ENCODE measurements at places on chromosomes 6 and 20.

DNA sequence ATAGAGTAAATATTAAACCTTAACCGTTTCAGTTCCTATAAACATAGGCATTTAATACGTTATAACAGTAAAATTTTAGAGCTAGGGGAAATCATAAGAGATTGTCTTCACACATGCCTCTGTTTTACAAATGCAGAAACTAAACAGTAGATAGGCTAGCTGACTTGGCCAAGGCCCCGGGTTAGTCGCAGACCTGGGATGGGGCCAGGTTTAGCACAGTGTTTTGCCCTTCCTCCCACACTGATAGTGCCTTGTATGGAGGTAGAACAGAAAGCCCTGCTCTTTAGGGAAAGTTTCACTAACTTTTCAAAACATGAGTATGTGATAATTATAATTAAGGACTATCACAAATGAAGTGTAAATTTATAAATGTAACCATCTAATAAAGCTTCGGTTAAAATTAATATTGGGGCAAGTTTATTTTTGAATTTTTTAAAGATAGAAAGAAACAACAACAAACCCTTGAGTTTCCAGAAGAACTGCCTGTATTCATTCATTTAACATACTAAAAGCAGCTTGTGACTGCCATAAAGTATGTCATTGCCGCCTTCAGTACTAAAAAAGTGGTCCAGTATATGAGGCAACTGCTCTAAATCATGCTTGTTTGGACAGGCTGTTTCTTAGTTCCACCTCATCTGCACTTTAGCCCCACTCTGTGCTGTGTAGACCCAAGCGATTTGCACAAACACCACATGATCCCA is 62.5 kb upstream of the LOC128125822 start:
- no peak for DNase-seq

GRCh38 chr20:62237514-62237800 is 864 bp upstream of the OSBPL2 start:
- no peak for DNase-seq

GRCh38 chr6:111844921-111845320 is 28.3 kb downstream of the FYN start:
- no peak for DNase-seq

- DNase-seq, result no peak
Measured at GRCh38 chr6:31355583-31355948, 1.4 kb downstream of the HLA-B start.

DNA sequence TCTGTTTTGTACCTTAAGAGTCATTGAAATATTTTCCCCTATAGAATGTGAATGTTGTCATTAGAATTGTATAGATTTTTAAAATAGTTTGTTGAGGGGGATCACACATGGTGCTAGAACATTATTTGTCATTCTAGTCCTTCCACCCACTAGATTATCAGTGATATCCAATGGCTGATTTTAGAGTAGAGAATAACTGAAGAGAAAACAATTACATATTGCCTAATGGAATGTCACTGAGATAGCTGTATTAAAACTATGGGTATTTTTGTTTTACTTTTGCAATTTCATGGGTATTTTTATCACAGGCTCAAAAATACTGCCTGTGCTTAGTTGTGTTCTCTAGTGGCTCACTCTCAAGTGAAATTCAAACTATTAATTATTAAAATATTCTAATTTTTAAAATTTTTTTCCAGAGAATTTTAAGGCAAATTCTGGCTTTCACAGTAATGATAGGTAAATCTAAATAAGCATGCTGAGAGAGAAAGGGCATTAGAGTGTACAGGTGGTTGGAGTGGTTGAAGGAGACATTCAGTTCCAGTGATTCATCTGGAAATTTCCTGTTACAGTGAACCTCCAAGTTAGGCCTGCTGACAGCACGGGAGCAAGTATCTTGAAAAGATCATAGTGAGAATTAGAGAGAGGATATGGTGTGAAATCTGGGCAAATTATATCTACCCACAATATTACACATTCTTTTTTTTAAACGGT is 399.6 kb downstream of the NKAIN2 start:
- no peak for DNase-seq

GRCh38 chr6:48315051-48315719 is 204.2 kb upstream of the PTCHD4 start:
- no peak for DNase-seq

DNA sequence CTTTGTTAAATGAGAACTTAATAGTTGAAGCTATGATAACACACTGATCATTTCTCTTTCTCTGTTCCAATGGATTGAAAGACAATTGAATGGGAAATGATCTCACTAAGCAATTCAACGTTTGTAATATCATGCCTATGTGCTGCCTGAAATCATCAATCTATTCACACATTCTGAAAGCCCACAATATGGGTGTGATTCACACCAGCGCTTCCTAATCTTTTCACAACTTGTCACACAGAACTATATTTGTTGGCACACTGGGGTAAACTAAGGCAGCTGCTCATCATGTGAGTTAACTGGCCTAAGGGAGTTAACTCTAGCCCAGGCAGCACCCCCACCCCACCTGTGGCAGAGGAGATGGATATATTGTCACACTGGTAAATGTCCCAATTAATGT is 37.1 kb upstream of the UTRN start:
- no peak for DNase-seq

DNA sequence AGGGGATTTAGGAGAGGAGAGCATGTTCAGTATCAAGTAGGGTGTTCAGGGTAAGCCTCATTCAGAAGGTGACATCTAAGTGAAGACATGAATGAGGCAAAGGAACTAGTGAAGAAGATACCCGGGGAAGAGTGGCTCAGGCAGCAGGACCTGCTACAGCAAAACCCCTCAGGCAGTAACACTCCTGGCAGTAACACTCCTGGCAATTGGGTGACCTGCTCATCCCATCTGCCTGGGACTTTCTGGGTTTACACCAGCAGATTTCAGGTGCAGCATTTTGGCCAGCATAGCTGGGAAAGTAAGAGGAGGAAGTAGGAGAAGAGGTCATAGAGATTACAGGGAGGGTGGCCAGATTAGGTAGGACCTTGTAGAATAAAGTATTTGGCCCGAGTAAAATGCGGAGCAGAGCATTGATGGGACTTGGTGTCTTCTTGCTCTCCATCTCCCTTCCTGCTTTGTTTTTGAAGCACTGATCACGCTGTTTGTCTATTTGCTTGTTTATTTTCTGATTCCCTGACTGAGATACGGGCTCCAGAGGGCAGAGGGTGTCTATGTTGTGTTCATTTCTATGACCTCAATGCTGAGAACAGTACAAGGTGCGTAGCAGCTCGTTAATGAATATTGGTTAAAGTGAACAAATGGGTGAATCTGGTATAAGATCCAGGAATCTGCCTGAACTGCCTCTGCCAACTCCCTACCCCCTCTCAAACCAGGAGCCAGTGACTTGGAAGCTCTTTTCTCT is 88.3 kb downstream of the IYD start:
- DNase-seq, result no peak

DNA sequence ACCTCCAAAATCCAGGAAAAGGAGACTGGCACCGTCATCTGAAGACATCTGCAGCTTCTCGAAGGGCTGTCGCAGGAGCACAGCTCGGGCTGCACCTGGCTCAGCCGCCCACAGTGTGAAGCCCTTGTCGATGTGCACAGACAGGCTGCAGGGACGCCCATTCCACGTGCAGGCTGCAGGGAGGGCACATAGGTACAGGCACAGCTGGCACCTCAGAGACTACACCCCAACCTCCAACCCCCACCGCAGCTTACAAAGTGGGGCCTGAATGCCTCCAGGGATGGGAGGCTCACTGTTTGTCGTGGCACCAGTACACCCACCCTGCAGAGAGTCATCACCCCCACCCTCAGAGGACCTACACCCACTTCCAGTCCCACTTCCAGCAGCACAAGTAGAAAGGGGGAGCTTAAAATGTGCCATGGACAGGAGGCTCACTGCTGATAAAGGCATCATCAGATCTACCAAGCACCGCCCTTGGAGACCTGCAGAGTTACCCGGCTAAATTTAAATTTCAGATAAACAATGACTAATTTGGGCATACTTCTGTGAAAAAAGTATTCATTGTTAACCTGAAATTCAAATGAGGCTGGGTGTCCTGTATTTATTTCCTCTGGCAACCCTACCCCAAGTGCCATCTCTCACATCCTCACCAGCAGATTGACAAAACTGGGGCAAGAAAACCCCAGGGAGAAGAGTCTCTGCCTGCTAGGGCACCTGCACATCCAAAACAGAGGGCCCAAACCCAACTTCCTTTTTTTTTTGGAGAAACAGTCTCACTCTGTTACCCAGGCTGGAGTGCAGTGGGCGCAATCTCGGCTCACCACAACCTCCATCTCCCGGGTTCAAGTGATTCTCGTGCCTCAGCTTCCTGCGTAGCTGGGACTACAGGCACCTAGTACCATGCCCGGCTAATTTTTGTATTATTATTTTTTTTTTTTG is 7.7 kb upstream of the CDK5RAP1 start:
- no peak for DNase-seq

DNA sequence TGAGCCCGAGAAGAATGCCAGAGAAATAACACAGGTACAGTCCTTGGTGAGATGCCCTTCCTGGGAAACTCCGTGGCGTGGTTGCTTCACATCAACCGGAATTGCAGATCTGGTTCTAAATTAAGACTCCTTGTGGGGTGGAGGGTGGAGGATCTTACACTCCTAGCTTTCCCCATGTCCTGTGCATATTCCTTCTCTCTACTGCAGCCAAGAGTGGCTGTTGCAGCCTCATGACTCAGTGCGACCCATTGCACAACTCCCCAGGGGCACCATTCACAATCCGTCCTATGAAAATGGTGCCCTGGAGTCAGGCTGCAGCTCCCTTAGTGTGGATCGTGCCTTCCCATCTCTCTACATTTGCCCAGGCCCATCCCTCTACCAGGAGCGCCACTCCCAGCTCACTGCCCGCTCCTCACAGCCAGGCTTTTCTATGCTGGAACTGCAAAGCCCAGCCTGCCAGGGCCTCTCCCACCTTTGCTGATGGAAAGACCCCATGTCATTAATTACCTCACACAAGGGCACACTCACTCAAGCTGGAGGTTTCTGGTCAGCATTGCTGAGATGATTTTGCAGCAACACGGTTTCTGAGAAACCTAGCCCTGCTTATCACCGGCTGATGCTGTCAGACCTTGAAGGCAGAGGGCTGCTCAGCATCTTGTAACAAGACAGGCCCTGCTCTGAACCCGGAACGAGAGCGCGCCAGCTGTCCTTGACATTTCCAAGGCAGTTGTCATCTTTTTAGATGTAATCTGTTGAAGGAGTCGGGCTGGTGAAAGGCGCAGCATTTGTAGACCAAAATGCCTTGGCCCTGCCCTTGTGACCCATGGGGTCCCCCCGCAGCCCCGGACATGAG is 39.7 kb downstream of the SIRPA start:
- DNase-seq, result no peak

- DNase-seq, result no peak
Measured at GRCh38 chr6:97151601-97152000, 131.4 kb downstream of the MMS22L start.

DNA sequence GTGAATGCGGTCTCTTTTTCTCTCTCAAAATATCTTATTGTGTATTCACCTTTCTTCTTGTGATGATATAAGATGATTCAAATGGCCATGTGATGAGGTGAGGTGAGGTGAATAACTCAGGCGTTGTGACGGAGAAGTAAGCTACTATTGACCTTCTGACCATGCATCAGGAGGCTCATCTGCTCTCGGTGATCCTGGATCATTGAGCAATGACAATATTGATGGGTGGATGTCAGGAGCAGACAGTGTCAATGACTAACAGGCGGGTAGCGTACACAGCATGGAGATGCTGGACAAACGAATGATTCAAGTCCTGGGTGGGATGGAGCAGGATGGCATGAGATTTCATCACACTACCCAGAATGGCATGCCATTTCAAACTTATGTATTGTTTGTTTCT is 119.6 kb downstream of the PXDC1 start:
- no peak for DNase-seq

GRCh38 chr6:7258231-7258763 is 54.7 kb downstream of the SSR1 start:
- DNase-seq, result no peak

DNA sequence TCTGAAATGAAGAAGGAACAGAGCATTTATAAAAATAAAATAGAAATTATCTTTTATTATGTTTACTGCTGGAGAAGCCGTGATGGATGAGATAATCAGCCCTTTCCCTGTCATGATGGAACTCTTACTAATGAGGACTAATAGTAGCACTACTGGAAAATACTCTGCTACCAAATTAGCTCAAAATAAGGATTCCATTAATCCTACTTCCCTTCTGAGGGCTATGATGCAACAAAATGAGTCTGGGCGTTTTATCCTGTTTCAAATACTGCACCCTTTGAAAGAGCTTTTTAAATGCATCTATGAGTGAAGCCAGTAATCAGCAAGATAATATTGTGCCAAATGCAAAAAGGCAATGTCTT is 59.3 kb upstream of the CARMIL1 start:
- no peak for DNase-seq

GRCh38 chr6:3825851-3826581 is 23.2 kb upstream of the FAM50B start:
- peak; percentile 98 for DNase-seq

DNA sequence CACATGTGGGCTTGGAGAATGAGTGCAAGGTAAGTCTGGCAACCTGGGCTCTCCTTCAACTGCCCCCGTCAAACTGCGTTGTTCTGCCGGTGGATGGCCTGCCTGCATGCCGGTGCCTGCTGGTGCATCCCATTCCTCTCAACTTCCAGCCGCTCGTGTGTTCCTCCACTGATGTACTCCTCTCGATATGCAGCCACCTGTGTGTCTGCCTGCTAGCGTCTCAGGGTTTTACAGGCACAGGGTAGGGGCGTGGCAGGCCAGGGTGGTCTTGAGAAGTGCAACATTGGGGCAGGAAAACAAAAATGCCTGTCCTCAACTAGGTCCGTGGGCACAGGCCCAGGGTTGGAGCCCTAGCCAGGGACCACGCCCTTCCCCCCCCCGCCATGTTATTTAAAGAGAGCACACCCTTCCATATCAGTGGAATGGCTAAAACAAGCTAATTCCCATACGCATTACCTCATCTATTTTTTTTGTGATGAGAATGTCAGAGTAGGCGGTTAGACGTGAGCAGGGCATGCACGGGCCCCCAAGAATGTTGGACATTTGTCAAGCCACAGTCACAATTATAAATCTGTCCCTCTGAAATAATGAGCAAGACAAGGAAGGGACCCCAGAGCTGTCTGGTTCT is 33.2 kb downstream of the SERPINB6 start:
- DNase-seq, result no peak

GRCh38 chr6:47464052-47464451 is 13.5 kb upstream of the CD2AP start:
- DNase-seq, result no peak
